ENCODE measurements at places on chromosomes 4 and X.

DNA sequence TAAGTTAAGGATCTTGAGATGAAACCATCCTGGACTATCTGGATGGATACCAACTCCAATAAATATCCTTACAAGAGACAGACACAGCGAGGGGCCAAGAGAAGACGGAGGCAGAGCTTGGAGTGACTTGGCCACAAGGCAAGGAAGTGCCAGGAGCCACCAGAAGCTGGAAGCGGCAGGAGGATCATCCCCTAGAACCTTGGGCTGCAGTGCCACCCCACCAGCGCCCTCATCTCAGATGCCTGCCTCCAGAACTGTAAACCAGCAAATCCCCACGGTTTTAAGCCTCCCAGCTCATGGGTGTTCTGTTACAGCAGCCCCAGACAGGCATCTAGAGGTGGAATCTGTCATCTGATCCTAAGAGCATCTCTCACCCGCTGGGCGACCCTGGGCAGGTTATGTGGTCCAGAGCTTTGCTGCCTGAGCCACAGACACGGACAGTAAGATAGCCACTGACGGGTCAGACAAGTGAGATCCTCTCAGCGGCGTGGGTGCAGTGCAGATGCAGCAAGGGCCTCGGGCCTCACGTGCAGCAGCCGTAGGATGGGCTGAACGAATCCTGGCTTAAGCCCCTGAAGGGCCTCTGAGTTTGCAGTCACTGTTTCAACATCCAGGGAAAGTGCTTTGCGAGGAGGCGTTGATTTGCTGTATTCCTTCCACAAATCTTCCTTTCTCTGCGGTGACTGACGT lies 25.1 kb upstream of the MXD4 start:
- DNase-seq, result no peak

DNA sequence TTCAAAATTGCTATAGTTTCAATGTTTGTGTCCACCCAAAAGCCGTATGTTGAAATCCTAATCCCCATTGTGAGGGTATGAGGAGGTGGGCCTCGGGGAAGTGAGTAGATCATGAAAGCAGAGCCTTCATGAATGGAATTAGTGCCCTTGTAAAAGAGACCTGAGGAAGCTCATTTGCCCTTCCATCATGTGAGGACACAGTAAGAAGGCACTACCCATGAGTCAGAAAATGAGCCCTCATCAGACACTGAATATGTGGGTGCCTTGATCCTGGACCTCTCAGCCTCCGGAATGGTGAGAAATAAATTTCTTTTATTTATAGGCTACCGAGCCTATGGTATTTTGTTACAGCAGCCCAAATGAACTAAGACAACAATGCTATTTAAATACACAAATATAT lies 57.7 kb upstream of the EFHC2 start:
- no peak for DNase-seq

GRCh38 chr4:93775551-93775950 lies 53.0 kb upstream of the ATOH1 start:
- DNase-seq, result no peak

DNA sequence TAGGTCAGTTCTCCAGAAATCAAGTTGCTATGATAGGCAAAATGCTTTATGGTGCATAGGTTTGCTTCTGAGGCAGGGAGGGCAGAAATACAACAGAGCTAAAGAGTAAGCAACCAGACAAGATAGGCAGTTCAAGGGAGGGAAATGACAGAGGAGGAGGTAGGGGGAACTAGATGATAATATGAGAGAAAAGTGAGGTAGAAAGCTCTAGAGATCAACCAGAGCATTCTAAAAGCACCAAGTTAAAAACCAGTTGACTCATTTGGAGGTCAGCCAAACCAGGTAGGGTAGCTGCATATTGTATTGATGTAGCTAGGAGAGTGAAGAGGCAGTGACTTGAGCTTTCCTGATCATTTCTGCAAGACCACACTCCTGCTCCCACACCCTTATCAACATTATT lies 49.0 kb upstream of the SLC16A2 start:
- DNase-seq, result no peak

- DNase-seq, result no peak
These were observed 46.3 kb downstream of the STARD8 start for GRCh38 chrX:68693481-68694434.

DNA sequence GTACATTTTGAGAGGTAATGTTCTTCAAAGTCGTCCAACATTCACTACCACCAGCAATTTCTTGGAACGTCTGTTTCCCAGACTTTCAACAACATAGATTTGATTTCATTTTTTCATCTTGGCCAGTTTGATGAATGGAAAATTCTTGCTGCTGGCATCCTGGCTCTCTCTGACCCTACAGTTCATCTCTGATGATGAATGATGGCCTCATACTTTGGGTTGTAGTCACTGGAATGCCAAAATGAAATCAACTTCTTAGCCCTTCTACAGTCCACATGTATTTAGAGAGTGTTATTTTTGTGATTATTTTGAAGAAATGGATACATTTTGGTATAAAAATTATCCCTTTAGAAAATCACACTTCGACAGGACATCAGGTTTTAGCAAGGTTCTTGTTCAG lies 8.8 kb downstream of the CHST7 start:
- DNase-seq, result no peak

- no peak for DNase-seq
These were observed 1957.4 kb upstream of the TENM3 start for GRCh38 chr4:180285796-180286195.

DNA sequence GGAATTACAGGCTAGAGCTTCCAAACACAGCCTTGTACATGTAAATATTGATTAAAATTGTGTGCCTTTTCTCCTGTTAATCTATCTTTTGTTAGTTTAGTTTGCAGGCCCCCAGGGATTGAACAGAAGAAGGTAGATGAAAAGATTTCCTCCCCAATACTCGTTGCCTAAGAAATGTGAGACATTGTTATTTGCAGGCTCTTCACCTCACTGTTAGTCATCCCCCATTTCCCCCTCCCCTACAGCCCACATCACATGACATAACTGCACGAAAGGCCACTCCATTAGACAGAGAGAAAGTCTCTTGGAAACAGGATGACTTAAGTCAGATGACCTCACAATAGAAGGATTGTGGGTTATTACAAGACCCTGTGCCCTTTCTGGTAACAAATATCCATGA lies 13.3 kb upstream of the MID1 start:
- DNase-seq, result no peak

DNA sequence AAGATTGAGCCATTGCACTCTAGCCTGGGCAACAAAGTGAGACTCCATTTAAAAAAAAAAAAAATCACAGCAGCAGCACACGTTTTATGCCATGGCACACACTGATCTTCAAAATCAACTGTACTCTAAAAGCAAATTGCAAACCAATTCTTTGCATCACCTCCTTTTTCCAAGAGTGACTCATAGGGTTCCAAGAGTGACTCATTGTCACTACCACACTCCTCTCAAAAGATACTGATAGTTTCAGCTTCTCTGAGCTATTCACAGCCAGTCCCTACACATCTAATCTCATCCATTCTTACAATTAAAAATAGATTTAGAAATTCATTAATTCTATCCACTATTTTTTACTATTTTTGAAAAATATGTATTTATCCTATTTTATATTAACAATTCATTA lies 1494.9 kb upstream of the AGA start:
- DNase-seq, result no peak

DNA sequence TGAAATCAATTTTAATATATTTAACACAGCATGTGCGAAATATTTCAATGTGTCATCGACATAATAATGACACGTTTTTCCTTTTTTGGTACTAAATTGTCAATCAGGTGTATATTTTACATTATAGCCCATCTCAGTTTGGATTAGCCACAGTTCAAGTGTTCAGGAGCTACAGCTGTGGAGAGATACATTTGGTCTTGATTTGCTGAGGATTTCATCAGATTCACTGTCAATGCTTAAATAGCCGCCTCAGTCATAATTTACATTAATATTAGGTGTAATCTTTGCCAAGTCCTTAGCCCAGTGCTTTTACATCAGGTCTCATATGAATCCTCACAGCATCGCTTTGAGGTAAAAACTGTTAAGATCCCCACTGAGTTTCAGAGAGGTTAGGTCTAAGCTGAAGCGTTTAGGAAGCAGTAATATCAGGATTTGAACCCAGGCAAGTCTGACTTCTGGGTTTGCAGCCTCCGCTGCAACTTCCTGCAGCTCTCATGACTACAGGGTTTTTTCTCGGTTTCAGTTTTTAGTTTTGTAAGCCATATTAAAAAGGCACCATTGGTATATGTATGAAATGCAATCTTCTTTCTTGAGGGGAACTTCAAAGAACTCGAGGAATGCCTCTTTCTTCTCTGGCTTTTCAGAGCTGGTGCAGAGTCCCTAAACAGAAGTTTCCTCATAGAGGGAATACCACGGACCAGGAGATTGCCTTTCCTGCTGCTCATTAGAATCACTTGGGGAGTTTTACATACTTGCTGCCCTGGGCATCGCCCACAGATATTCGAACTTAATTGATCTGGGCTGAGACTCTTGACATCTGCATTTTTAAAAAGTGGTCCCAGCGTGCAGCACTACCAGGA lies 6.4 kb downstream of the MTM1 start:
- DNase-seq, result no peak

- no peak for DNase-seq
These were observed 5.2 kb upstream of the PDE6B start for GRCh38 chr4:620201-620600.

DNA sequence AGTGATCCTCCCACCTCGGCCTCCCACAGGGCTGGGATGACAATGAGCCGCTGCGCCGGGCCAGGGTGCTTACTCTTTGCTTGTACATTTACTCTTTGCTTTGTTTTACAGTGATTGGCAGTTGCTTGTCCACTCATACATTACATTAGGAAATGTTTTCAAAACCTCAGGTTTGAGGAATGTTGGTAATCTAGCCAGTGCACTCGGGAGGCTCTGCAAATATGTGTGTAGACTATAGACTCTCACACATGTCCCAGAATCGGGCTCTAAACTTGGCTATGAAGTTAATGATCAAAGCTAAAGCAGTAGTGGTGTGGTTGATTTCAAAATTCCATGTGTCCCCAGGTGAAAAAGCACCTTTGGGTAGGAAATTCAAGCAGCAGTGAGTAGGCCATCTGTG lies 20.5 kb downstream of the TRMT44 start:
- DNase-seq, result no peak

- DNase-seq, result no peak
These were observed 33.4 kb upstream of the RASGEF1B start for GRCh38 chr4:81505004-81505598.

DNA sequence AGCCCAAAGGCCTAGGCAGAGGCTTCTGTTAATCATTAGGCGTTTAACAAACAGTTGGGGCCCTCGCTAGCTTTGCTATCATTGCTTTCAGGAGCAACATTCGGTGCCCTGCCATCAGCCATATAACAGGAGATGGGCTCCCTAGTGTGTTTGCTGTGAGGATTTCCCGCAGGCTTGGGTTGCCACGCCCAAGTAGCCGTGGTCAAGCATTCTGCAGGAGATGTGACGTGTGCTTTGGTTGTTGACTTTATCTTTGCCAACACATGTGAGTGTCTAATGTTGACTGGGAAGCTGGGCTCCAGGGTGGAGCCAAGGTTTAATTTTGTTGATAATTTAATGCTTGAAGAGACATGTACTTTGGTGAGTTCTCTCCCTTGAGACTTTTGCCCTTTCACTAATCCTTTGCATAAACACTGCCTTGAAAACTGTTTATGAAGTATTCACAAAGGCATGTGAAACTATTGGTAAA lies 184.6 kb upstream of the KIT start:
- DNase-seq, result no peak

- DNase-seq, result no peak
These were observed 65.1 kb downstream of the PPP3CA start for GRCh38 chr4:101282076-101282844.

DNA sequence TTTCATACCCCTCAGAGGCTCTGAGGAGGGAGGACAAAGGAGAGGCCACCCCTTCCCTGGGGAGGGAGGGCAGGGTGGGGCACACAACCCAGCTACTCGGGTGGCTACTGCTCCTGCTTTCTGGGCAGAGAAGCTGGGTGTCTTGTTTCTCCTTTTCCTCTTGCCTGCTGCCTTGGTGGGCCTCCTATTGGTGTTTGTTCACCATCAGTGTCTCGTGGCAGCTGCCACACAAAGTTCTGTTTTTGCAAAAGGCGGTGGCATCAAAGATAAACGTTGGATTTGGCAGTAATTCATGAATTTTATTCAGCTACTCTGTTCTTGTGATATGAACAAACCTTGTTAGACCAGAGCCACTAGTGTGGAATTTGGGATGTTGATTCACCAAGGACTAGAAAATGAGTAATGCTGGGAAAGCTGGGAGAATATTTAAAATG lies 153.0 kb upstream of the SCML1 start:
- DNase-seq, result no peak

DNA sequence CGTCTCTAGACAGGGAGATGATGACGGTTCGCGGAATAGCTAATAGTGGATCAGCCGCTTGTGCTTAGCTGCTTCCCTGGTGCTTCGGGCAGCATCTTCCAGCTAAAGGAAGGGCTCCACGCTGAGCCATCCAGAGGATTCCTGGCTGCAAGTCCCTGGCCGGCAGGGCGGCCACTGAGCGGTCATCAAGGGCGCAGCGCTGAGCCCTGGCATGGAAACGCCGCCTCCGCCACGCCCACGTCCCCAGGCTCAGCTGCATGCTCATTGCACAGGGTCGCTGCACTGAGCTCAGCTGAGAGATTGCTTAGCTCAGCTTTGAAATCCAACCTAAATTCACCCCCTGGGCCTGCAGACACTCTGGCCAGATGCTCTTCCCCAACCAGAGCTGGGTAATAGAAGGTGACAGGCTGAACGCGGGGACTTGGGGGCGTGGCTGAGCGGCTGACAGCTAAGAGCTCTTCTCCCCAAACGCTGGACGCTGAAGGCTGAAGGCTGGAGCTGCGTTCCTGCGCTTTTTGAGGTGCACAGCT lies 118.2 kb upstream of the KIT start:
- no peak for DNase-seq

GRCh38 chr4:143383005-143383574 lies 46.4 kb downstream of the GAB1 start:
- no peak for DNase-seq

DNA sequence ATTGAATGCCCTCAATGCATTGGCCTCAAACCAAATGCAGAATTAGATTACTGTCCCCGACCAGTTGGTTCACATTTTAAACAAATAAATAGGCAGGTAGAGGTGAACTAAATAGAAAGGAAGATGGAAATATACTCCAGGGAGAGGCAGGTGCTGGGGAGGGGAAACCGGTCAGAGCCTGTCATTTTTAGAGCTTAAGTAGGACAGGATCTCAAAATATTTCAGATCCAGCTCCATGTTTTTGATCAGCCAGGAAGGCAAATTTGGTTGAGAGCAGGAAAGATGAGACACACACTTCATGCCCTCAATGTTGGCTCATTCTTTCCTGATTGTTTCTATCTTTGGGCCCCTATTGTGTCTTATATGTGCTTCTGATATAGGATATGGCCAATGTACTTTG lies 206.7 kb downstream of the SHROOM3 start:
- DNase-seq, result no peak

DNA sequence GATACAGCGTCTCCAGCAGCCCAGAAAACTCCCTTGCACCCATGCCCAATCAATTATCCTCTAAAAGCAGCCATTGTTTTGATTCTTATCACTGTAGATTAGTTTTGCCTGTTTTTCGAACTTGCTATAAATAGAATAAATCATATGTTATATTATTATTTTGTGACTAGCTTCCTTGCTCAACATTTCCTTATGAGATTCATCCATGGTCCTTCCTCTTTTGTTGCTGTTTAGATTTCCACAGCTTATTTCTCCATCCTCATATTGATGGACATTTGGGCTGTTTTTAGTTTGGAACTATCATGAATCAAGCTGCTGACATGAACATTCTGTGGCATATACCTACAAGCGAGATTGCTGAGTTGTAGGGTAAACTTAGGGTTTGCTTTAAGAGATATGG lies 595.3 kb downstream of the BCOR start:
- no peak for DNase-seq

All from NK-92 treated with Interleukin-12 subunit alpha and Interleukin-12 subunit beta, amount 100 ng/mL, for 24 hours (cell line).